ENCODE measurements at places on chromosomes 4 and X.

DNA sequence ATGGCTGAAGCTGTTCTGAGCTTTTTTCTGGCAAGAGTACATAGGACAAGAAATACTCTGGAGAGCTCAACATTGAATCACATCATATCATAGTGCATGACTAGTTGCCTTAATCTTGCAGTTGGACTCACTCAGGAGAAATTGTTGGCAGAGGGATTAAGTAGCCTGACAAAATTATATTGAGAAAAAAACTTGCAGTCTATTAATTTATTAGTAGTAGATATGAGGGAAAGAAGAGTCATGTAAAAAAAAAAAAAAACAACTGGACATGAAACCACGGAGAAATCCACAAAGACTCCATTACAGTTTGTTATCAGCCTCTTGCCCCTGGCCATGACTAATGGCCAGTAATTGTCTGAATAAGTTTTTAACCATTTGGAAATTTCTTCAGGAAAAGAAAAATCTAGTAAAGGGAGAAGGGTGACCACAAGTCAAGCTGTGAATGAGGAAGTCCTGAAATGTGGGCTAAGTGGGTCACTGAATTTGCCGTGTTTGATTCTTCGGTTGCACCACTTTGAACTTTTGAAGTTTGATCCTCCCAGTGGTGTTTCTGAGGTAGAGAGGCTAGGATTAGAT lies 45.6 kb downstream of the FHL1 start:
- no peak for DNase-seq

- DNase-seq = no peak
Measured at GRCh38 chrX:151228935-151229334, 52.6 kb downstream of the GPR50 start.

- no peak for DNase-seq
Measured at GRCh38 chr4:46550471-46550870, 160.5 kb upstream of the GABRA2 start.

GRCh38 chr4:77821775-77822174 lies 2.6 kb upstream of the CNOT6L start:
- no peak for DNase-seq

DNA sequence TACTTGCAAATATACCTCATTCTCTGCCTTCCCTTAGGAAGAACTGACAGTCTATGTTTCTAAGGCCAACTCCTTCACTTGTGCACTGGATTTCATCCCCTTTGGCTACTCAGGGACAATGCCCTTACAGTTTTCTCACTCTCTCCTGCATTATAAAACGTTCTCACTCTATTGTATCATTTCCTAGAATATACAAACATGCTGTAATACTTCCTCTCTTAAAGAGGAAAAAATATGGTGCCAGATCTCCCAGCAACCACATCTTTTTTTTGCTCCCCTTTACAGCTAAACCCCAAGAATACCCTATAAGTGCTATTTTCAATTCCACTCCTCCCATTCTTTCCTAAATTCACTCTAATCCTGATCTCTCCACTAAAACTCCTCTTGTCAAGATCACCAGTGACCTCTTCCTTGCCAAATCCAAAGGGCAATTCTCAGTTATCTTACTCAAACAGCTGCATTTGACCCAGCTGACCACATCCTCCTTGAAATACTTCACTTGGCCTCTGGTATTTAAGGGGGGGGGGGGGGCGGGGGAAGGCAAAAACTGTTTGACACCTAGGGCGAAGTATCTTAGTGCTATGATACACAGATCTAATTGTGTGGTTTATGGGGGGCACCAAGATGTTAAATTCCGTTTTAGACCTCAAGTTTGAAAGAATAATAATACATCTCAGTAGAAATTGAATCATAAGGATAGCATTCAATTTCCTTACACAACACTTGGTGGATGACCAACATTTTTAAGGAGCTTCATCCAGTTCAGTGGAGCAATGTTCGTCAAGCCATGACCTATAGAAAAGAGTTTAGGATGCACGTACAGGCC lies 1.6 kb downstream of the RCHY1 start:
- no peak for DNase-seq

- no peak for DNase-seq
Measured at GRCh38 chr4:152156442-152156841, 379.4 kb downstream of the FBXW7 start.

GRCh38 chr4:94334962-94335361 lies 7.7 kb downstream of the HPGDS start:
- no peak for DNase-seq

GRCh38 chr4:28354880-28355656 lies 1494.4 kb downstream of the STIM2 start:
- no peak for DNase-seq

DNA sequence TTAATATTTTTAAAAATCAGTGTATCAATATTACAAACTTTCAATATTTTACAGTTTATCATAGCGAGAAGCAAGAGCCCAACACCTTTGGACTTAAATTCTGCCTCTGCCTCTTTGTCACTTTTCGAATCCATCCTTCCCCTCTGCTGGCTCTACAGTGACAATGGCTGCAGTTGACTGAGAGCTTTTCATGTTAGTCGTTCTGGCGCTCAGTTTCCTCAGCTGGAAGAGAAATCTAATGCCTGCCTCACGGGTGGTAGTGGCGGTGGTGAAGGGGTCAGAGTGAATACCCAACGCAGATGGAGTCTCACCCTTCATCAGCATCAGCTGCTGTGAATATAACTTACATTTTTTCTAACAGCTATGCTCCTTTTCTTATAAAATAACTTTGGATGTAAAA lies 144.8 kb downstream of the NWD2 start:
- no peak for DNase-seq

DNA sequence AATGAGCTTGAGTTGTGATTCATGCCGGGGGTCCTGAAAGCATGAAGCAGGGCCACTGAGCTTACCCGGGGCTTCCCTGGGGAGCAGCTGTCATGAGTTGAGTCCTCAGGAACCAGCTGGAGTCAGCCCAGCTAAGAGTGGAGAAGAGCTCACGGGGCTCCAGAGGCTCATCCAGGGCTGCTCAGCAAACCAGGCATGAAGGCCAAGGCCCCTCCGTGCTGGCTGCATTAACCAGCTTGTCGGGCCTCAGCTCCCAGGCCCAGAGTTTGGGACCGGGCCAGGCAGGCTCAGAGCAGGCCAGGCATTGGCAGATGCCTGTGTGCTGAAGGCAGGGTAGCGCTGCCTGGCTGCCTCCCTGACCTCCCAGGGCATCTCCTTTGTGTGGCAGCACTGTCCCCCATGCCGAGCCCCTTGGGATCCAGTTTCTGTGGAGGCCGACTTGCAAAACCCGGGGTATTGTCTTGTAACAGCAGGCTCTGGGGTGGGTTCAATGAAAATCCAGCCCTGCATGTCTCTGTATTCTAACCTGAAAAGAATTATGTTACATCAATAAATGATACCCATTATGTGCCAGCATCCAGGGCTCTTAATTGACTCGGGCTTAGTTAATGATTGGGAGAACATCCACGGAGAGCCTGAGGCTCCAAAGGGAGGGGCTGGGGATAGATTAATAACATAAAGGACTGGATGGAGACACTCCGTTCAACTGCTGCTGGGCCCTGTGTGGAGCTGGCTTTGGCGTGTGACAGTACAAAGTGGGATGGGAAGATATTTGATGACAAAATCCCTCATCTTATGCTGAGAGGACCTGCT lies 68.0 kb upstream of the MSX1 start:
- no peak for DNase-seq

- no peak for DNase-seq
Measured at GRCh38 chr4:57639561-57640382, 529.6 kb upstream of the IGFBP7 start.

DNA sequence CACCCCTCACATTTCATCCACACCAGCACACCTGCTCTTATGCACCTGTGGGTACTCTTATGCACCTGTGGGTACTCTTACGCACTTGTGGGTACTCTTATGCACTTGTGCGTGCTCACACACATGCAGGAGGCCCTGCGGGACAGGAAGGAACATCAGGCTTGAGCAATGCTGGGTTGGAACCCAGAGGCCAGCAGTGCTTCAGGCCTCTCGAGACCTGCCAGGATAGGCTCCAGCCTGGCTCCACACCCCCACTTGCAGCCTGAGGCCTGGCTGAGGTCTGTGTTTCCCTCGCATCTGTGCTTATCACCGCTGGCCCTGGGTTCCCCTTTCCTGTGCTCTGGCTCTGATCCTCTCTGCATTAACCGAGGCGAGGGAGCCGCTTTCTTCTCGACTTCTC lies 34.7 kb downstream of the SORCS2 start:
- no peak for DNase-seq

- DNase-seq = no peak
Measured at GRCh38 chr4:156505341-156505955, 466.2 kb downstream of the PDGFC start.

- DNase-seq = no peak
Measured at GRCh38 chrX:71998836-71999509, 88.3 kb downstream of the NHSL2 start.

- DNase-seq = no peak
Measured at GRCh38 chr4:77802402-77802801, 16.8 kb downstream of the CNOT6L start.

- no peak for DNase-seq
Measured at GRCh38 chrX:124239324-124239723, 93.1 kb upstream of the TEX13D start.

GRCh38 chr4:41976775-41977516 lies 4.6 kb upstream of the DCAF4L1 start:
- DNase-seq = no peak

DNA sequence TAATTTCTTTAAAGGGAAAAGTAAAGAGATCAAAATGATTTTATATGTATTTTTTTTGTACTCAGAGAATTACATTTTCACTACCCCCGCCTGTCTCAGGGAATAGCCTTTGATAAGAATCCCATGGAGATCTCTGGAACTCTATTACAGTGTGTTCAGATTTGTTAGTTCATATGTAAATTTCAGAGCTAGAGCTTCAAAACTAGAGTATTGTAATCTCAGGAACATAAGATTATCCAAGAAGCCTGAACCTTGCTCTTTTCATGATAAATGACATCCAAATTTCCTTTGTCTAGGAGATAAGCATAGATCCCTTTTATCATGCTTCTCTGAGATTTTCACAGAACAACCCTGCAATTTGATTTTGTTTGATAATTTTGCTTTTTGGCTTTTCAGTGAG lies 82.9 kb downstream of the PDK3 start:
- DNase-seq = no peak

- DNase-seq = no peak
Measured at GRCh38 chr4:170691168-170691567, 601.4 kb upstream of the AADAT start.

DNA sequence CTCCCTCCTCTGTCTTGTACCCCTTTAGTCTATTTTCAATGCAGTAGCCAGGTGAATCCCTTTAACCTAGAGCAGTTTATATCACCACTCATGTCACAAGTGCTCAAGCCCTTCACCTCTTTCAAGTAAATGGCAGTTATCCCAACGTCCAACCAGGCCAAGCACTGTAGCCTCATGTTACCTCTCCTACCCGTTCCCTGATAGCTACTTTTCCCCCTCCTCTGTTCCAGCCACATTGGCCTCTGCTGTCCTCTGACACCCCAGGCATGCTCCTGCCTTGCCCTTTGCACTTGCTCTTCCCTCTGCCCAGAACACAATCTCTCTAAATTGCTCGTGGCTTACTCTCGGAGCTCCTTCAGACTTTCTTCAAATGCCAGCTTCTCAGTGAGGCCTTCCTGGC lies 15.2 kb downstream of the GUCY1B1 start:
- DNase-seq = no peak

DNA sequence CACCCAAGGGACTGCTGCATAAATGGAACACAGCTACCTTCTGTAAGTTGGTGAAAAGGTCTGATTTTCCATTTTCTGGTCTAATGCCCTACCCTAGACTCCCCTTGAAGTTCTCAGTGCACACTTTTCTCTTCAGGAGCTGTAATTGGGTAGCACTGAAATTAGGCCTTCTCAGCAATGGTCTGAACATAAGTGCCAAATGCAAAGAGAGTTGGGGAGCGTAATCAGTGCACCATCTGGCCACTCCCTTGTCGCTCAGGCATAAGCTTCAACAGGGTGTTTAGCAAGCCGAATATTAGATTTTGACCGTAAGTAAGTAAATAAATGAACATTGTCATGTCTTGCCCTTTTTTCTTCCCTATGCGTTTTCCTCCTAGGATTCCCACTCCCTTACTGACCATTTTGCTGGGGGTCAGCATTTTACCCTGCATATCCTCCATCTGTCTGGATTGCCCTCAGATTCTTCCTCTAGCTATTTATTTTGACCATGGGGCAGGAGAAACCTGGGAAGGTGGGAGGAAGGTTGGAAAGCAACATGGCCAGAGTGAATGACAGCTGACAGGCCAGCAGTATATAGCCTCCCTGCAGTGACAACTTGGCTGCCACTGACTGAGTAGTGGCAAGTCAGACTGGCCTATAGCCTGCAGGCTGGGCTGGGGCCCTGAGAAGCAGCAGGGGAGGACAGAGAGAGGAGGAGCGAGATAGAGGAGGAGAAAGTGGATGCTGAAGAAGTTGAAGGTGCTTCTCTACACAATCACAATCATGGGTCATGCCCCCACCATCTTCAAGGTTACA lies 2.7 kb downstream of the NHSL2 start:
- DNase-seq = no peak

DNA sequence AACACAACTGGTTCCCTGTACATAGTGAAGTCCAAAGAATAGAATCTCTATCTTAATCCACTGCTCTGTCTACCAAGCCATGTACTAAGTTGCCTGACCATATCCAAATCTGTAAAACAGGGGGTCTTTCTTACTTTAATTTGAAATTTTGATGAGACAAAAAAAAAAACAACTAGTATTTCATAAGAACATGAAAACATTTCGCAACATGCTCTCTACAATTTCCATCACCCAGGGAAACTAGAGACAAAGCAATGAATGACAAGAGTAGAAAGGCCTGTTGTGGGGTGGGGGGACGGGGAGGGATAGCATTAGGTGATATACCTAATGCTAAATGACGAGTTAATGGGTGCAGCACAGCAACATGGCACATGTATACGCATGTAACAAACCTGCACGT lies 279.9 kb downstream of the PPP3CA start:
- no peak for DNase-seq

GRCh38 chr4:182105416-182105815 lies 137.8 kb upstream of the TENM3 start:
- DNase-seq = no peak

- no peak for DNase-seq
Measured at GRCh38 chr4:98779088-98779487, 120.7 kb upstream of the TSPAN5 start.

GRCh38 chrX:15645266-15645665 lies 19.3 kb downstream of the CLTRN start:
- DNase-seq = no peak

DNA sequence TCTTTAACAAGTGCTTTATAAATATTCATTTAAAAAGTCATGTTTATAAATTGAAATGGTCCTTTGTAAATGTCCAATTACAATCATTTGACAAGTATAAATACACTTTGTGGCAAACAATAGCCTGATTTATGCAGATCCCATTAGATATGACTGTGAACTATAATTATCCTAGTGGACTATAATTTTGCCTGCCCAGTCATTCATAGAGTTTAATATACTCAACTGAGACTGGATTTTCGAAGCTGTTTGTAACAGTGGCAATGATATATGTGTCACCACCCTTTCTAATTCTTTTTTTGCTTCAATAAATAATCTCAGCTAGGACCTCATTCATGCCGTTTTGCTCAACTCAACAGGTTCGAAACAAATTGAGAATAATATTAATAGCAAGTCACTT lies 732.0 kb downstream of the PCDH18 start:
- DNase-seq = no peak

- no peak for DNase-seq
Measured at GRCh38 chr4:127148165-127148564, 484.6 kb upstream of the INTU start.
